ENCODE measurements at places on chromosomes 1 and 21.

DNA sequence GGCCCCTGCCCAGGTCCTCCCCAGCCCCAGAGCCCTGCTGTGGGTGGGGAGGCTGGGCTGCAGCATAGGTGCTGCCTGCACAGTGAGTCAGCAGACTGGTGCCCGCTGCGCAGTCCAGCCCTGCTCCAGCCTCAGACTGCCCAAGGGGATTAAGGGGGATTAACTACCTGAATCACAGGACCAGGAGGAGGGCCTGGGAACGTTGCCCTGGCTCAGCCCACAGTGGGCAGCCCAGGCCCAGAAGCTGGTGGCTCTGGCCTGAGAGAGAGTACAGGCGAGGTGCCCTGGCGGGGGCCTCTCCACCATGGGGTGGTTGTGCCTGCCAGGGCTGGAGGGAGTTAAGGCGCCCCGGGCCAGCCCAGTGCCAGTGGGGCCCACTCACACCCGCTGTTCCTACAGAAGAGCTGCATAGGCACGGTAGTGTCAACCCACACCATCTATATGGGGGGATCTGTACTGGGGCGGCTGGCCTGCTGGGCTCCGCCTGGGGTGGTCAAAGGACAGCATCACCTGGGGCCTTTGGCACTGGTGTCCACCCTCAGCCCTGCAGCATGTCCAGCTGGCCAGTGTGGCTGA, 2.3 kb downstream of the OBSCN start:
- DNase-seq, result no peak

DNA sequence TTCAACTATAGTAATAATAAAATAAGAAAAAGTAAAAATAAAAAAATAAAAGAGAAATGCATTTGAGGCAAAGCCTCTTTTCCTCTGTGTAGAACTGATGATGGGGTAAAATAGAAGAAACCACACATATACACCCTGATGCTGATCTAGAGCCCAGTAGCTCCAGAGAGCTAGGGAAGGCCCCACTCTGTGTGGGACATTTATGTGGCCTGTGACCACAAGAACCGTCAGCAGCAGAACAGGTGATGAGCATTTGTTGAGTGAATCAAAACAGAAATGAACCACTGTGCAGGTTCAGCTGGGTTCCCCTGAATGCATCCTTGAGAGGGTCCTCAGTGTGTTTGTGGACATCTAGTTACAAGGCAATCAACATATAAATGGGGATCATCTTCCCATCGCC, 221.8 kb upstream of the HOOK1 start:
- no peak for DNase-seq

- DNase-seq, result peak; percentile 14
Measured at GRCh38 chr1:70887936-70888335, 159.7 kb downstream of the PTGER3 start.

- no peak for DNase-seq
Measured at GRCh38 chr1:182248721-182249120, 142.9 kb downstream of the GLUL start.

GRCh38 chr1:227559499-227559898, 3.9 kb upstream of the ZNF678 start:
- no peak for DNase-seq

DNA sequence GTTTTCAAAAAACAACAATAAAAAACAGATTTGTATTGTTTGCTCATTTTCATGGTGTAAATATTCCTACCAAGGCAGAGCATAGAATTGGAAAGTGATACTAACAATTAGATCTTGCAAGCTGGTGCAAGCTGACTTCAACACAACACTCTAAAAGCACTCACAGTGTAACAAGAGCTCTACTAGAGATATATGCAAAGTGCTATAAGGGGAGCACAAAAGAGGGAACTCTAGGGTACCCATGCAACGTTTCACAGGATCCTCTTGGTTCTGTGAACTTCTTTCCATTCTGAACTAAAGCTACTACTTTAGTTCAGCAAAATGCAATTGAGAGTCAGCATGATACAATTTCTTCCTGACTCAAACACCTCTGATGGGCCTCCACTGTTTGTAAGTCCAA, 78.3 kb downstream of the ATP1B1 start:
- DNase-seq, result no peak

DNA sequence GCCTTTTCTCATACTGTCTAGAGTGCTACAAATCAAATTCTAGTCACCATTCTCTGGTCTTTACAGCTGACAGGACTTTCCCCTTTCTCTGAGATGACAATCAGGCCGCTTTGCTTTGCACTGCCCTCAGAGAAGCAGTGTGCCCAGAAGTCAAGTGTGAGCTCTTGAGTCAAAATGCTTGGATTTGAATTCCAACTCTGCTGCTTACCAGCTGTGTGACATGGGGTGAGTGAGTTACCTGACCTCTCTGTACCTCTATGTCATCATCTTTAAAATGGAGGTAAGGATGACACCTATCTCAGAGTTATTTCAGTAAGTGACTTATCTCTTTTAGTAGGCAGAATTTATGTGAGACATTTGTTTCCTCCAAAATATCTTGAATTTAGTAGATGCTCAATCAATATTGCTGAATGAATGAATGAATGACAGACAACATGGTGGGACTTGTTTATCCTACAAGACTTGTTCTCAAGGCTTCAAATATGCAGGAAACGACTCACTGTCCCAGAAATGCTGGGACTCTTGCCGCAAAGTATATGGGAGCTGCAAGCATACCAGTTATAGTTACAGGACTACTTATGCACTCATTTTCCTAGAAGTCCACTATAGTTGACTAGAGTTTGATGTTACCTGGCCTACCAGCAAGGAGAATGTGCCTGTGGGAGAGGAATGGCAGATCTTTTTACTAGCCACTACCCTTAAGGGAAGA, 38.1 kb upstream of the A3GALT2 start:
- no peak for DNase-seq

DNA sequence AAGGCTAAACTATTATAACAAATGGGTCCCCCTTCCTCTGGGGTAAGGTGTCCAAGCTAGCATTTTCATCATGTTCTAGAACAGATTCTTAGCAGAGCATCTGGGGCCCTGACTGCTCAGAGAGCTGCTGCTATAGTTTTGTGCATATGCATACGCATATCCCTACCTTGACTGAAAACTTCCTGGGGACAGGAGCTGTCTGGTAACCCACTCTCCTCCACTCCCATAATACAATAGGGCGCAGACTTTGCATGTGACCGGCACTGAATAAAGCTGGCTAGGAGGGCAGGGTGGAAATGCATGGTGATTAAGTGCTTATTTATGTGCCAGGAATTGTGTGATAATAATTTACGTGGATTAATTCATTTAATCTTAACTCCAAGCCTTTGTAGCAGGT, 11.6 kb downstream of the TRAF5 start:
- DNase-seq, result no peak

- DNase-seq, result no peak
Measured at GRCh38 chr1:10604966-10605365, 130.2 kb downstream of the PEX14 start.

GRCh38 chr1:243742819-243743218, 107.2 kb downstream of the AKT3 start:
- no peak for DNase-seq

- peak; percentile 55 for DNase-seq
Measured at GRCh38 chr1:175192111-175192629, 406 bp downstream of the KIAA0040 start.

DNA sequence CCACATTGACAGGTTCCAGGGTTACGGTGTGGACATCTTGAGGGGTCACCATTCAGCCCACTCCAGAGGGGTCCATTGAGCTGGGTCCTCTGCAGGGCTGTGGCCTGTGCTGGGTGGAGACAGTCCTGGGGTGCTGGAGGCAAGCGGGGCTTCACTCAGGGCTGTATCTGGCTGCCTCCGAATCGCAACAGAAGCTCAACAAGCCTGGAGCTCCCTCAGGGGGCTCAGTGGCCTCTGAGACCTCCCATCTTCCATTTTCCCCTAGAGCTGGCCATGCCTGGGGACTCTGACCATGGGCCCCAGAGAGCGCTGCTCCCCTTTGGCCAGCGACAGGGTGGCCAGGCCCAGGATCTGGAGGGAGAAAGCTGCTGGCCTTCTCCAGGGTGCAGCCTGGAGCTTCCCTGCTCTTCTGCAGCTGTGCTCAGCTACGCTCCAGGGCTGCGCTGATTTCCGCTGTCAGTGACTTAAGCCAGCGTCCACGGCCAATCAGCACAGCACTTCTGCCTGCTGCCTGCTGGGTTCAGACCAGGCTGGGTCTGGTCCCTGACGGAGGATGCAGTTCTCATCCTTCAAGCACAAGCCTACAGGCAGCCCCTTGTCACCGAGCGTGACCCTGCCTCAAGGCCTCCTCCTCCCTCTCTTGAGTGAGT, 45.0 kb upstream of the ADARB1 start:
- DNase-seq, result no peak

GRCh38 chr1:212549503-212550017, 59.0 kb upstream of the ATF3 start:
- DNase-seq, result no peak

GRCh38 chr1:208565756-208566440, 321.7 kb upstream of the PLXNA2 start:
- DNase-seq, result no peak

DNA sequence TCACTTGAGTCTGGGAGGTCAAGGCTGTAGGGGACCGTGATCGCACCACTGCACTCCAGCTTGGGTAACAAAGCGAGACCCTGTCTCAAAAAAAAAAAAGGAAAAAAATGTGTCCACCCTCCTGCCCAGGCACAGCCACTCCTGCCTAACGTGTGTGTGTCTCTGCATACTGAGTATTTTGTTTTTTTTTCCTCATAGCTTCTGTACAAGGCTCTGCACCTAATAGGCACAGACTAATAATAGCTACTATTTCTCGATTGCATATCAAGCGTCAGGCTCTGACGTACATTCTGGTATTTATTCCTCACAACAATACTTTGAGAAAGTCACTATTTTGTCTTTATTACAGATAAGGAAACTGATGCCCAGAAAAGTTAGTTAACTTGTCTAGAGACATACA, 5.0 kb downstream of the PTGFRN start:
- no peak for DNase-seq

DNA sequence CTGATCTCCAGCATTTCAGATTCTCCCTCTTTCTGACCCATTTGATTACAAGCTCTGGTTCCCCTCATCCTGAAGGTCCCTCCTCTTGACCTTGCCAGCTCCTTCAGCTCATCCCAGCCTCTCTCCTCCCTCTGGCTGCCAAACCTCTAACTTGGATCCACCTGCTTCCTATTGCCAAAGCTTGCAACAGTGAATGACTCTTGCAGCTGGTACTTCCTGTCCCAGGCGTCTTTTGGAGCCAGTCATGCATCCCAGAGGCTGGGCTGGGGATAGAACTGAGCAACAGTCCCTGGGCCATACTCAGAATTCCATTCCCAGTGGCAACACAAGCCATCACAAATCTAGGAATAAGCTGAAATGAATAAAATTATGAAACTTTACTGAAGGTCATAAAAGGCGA, 27.7 kb upstream of the SPOCD1 start:
- DNase-seq, result no peak

- DNase-seq, result no peak
Measured at GRCh38 chr1:154386643-154387352, 18.3 kb upstream of the IL6R start.

- DNase-seq, result no peak
Measured at GRCh38 chr1:113325022-113325421, 65.3 kb upstream of the MAGI3 start.

GRCh38 chr1:197917805-197918651, 856 bp downstream of the LHX9 start:
- DNase-seq, result no peak

- no peak for DNase-seq
Measured at GRCh38 chr21:32735524-32735923, 7.7 kb upstream of the SYNJ1 start.

DNA sequence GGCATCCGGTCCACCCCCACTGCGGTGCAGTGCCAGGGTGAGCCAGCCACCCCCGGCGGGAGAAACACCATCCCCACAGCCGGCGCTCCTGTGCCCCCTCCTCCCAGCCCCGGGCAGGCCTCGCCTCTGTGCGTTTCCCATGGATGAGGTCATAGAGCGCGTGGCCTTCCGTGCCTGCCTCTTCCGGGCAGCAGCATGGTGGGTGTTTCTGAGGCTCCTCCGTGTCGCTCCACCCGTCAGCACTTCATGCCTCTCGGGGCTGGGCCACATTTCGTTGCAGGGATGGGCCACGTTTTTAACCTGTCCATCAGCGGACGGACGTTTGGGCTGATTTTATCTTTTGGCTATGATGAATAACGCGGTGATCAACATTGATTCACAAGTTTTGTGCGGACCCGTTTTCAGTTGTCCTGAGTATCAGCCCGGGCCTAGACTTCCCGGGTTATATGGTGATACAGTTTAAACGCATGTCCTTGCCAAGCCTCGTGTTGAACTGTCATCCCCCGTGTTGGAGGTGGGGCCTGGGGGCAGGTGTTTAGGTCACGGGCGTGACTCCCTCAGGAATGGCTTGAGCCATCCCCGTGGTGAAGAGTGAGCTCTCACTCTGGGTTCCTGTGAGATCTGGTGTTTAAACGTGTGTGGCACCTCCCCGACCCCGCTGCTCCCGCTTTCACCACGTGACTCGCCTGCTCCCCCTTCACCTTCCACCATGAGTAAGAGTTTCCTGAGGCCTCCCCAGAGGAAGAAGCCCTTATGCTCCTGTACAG, 64.8 kb downstream of the SLX9 start:
- no peak for DNase-seq

- DNase-seq, result peak; percentile 80
Measured at GRCh38 chr21:29372063-29372802, 73.5 kb downstream of the BACH1 start.

DNA sequence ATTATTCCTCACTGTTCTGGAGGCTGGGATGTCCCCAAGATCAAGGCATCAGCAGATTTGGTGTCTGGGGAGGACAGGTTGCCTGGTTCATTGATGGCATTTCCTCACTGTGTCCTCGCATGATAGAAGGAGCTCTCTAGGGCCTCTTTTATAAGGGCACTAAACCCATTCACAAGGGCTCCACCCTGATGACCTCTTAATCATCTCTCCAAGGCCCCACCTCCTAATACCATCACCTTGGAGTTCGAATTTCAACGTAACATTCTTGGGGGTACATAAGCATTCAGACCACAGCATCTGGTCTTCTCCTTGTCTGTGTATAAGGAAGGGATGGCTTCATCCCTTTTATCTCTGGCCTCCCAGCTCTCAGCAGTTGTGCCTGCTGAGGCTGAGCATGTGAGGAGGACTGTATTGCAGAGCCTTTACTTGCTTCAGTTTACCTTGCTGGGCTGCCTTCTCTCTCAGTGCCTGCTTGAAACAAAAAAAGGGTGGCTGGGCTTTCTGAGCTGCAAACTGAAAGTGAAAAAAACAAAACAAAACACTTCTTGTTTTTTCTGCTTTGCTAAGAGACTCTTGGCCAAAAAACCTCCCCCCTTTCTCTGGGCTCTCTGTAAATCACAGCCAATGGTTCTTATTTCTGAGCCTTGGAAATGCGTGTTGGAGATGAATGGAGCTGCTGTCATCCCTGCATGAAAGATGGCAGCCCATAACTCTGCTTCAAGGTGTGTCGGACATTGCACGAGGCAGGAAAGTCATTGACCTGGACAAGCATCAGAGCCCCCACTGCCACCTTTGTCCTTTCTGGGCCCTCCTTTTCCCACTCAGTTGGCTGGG, 75.8 kb downstream of the RHOU start:
- no peak for DNase-seq

- DNase-seq, result no peak
Measured at GRCh38 chr1:97999320-97999719, 78.5 kb upstream of the DPYD start.
